ENCODE measurements at places on chromosomes 16 and 17.

DNA sequence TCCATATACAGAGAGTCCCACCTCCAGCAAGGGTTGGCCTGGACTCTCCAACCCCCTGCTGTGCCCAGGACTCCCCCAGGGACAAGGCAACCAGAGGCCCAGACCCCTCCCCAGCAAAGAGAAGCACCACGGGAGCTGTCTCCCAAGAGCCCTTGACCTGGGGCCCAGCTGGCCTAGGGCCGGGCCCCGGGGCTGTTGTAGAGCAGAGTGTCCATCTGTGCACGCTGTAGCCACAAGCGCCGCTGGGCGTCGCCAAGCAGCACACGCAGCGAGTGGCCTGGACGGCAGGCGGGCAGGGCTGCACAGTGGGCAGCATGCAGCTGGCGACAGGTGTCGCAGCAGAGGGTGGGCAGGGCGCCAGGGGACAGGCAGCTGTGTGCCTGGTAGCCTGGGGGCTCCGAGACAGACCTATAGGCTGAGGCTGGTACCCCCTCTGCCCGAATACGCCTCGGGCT is 4.3 kb downstream of the SPATA2L start:
- DNase-seq, result no peak

GRCh38 chr17:49508061-49508865 is 13.2 kb downstream of the NGFR start:
- no peak for DNase-seq

- DNase-seq, result no peak
These were observed 445.7 kb downstream of the CDH8 start for GRCh38 chr16:61590577-61590976.

GRCh38 chr17:68642118-68642412 is 40.9 kb upstream of the FAM20A start:
- no peak for DNase-seq

GRCh38 chr16:914440-914839 is 56.3 kb downstream of the LMF1 start:
- no peak for DNase-seq

DNA sequence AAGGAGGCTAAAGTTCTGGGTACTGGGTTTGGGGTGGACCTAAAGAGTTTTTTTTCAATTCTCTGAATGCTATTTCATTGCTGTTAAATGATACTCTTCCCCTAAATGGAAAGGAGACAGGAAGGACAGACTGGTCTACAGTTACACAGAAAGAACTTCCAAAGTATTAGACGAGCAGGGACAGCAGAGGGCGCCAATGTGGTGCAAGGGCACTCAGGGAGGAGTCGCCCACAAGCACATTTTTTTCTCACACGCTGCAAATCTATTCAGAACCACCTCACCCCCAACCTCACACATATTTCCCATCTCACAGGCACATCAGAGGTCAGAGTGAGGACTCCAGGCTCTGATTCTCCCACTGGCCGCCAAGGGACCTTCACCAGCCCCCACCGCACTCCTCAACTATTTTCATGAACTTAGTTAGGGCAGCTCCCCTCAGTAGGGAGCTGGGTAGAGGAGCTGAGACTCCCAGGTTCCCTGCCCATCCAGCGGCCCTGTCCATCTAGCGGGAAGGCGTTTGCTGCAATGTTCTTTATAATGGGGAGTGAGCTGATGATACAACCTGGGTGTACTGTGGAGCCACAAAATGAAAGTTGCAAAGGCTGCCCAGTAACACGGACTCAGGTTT is 6.8 kb upstream of the CA4 start:
- peak; percentile 83 for DNase-seq

DNA sequence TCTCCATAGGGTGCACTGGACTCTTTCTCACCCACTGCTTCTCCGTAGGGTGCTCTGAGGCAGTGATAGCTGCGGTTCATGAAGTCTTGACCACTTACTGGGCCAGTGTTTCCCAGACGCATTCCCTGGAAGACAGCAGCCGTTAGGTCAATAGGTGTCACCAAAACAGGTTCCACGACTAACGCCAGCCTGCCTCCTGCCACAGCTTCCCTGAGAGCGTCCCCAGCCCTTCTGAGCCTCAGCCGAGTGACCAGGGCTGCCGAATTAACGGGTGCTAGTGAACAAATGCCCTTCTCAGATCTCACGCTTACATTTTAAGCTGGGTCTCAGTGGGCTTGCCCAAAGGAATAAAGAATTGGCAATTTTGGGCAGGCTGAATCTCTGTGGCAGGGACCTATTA is 188.7 kb upstream of the TNRC6C start:
- no peak for DNase-seq

- DNase-seq, result no peak
These were observed 30.5 kb upstream of the CRYBA1 start for GRCh38 chr17:29216181-29216580.

All from stimulated activated CD4-positive, alpha-beta T cell treated with anti-CD3 and anti-CD28 coated beads, Interleukin-2, amount 100 ng/mL, for 48 hours (primary cell).